Peyer's patch (tissue), 4 donors: ENCODE measurements at places on chromosomes 7 and 10.

- DNase-seq: no peak
Measured at GRCh38 chr7:84137812-84138211, 56.8 kb downstream of the SEMA3A start.

DNA sequence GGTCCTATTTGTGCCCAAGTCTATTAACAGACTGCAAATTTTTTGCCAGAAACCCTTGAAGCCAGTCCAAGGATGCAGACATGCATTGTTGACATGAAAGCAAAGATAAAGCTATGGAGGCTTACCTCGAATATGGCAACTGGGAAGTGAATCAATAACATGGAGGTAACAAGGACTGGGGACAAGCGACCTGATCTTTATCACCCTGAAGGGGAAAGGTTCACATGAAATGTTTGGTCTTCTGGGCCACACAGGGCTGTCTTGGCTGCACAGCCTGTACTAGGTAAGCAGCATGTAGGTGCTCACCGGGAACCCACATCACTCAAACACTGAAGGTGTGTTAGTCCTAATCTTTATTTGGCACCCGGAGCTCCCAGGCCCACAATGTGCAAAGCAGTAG is 17.9 kb downstream of the ERCC6 start:
- no peak for DNase-seq

DNA sequence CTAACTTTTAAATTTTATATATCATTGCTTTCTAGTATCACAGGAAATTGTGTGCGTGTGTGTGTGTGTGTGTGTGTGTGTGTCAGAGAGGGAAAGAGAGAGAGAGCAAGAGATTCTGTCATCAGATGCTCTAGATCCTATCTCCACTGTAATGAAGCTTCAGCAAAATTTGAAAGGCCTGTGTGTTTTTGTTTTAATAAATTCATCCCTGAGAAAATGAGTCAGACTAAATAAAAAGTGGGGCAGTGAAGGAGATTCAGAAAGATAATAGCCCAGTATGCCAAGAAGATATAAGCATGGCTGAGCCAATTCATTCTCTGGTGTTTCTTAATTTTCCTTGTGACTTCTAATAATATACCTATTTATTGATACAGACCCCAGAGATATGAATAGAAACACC is 184.2 kb upstream of the TMEM196 start:
- DNase-seq: no peak

- DNase-seq: no peak
Measured at GRCh38 chr10:69504576-69505250, 53.4 kb downstream of the TSPAN15 start.
